Effector CD4-positive, alpha-beta T cell (primary cell): ENCODE measurements at places on chromosomes 3 and 15.

DNA sequence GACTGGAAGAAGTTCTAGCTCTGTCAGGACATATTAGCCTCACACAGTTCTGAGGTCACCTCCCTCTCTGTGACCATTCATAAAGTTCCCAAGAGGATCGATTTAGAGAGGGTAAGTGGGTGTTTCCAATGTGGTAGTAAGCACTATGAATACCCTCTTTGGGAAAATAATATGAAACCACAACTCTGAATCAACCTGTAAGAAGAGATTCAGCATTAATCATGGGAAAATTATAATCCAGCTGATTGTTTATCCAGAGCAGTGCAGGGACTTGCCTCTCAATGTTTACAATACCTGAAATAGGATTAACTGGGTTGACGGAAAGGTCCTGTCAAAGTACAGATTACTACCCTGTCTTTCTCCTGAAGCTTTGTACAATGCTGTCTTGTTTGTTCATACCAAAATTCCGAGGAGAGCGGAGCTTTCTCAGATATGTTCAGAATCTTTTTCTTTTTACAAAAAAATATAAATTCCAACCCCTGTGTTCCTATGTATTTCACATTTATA lies 302.9 kb upstream of the DPPA4 start:
- no peak for DNase-seq

DNA sequence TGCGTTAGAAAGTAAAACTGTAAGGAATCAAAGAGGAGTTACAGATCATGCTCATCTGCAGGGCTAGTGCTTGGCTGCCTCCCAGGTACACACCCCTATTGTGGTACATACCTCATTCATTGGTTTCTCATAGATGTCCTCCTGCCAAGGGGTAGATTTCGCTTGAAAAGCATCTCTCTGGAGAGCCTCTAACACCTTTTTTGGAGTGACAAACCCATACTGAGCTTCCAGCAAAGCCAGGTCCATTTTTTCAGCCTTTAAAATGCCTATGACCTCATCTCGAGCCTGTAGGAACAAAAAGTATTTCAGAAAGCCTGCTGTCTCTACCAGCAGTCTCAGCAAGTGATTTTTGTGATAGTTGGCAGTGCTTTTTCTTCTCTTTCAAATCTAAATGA lies 112.1 kb downstream of the CMSS1 start:
- no peak for DNase-seq

- DNase-seq, result no peak
Measured at GRCh38 chr3:127424766-127425504, 137.1 kb upstream of the PRR20G start.

- DNase-seq, result no peak
Measured at GRCh38 chr15:65106011-65106590, 8.9 kb downstream of the UBAP1L start.

- DNase-seq, result no peak
Measured at GRCh38 chr15:75195122-75195765, 6.4 kb upstream of the C15orf39 start.

DNA sequence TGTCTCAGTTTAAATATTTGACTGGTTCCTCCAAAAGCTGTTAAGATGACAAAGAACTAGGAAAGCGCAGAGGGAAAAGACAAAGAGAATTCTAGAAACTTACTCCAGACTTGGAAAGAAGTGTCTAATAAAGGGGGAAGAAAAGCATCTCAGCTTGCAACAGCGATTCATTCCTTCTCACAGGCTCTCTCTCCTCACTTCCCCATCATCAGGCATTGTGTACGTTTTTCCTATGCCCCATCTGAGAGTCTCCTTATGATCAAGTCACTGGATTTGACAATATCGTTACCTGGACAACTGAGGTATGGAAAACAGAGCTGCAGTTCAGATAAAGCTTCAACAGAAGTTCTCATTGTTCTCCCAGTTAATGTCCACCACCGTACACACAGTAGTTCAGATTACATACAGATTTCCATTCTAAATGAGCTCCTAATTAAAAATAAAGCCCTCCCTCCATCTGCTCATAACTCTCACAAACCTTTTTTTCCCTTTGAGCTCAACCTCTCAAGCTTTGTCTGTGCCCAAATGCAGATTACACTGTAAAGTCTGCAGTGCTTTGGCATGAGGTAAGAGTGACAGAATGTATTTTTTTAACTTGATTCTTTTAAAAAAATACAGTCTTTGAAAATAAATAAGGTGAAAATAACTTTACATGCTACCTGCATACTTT lies 254.4 kb upstream of the THBS1 start:
- DNase-seq, result no peak

- no peak for DNase-seq
Measured at GRCh38 chr3:132652640-132653270, 6.9 kb downstream of the ACAD11 start.

- no peak for DNase-seq
Measured at GRCh38 chr3:151838574-151839312, 24.8 kb downstream of the AADAC start.

GRCh38 chr3:61871644-61872043 lies 310.3 kb downstream of the PTPRG start:
- no peak for DNase-seq

GRCh38 chr3:8937064-8938020 lies 25.9 kb downstream of the RAD18 start:
- no peak for DNase-seq

- no peak for DNase-seq
Measured at GRCh38 chr15:91023720-91024119, 1.3 kb upstream of the VPS33B start.

DNA sequence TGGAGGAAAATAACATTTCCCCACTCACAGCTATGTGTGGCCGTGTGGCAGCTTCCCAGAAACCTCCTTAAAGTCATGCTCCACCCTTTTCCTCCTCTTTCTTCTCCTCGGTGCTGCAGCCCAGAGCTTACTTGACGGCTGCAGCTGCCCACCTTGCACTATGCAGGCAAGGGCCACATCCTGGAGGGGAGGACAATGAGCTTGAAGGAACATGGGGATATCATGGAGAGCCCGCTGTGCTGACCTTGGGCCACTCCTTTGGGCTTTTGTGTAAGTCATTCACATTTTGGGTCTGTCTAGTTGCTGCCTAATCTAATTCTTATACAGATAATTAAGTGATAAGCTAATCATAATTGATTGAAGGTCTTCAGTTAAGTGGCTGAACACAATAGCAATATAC lies 28.0 kb downstream of the PRR20G start:
- no peak for DNase-seq

DNA sequence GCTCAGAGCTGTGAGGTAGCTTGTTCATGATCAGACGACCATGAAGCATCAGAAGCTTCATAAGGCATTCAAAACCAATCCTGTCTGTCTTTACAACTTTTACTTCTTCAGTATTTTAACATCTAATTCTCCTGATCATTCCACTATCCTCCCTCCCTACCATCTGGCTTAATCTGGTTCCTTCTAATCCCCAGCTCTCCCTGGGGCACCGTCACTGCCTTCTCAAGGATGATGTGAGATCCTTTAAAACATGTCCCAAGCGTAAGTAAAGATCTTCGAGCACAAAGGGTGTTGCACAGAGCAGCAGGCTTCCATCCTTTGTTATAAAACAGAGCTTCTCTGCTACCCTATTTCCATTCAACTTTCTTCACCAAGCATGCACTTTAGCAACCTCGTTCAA lies 362.7 kb upstream of the ARRDC4 start:
- no peak for DNase-seq

- no peak for DNase-seq
Measured at GRCh38 chr3:132550579-132551305, 46.3 kb upstream of the ACKR4 start.

DNA sequence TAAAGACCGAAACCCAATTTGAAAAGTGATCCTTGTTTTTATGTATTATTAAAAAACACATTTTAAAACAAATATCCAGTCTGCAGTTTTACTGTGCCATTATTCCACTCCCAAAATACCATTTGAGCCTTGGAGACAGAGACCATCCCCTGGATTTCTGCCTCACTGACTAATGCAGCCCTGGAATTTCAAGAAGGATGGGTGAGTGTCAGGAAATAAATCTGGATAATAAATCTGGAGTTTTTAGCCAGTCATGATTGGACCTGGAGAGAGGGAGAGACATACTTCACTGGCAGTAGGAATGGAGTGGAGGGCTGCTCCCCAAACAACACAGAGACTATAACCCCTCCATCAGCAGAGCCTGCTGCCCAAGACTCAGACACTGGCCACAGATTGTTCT lies 123.3 kb downstream of the MYLK start:
- no peak for DNase-seq

GRCh38 chr15:67579967-67580366 lies 37.5 kb downstream of the MAP2K5 start:
- DNase-seq, result no peak

DNA sequence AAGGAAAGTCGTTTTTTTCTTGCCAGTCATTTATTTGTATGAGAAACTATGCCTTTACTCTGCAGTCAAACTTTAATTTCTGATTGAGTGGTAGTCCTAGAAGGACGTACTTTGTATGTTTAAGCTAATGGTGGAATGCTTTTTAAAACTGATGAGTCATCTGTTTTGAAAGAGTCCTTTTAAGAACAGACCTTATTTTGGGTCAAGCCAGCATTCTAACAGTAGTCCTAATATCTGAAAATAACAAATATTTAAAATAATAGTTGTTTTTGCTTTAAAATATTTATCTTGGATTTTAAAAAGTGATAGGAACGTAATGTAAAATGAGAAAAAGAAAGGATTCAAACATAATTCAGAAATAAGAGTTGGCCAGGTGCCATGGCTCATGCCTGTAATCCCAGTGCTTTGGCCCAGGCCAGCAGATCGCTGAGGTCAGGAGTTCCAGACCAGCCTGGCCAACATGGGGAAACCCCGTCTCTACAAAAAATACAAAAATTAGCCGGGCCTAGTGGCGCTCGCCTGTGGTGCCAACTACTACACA lies 1.3 kb upstream of the LRRC58 start:
- no peak for DNase-seq

DNA sequence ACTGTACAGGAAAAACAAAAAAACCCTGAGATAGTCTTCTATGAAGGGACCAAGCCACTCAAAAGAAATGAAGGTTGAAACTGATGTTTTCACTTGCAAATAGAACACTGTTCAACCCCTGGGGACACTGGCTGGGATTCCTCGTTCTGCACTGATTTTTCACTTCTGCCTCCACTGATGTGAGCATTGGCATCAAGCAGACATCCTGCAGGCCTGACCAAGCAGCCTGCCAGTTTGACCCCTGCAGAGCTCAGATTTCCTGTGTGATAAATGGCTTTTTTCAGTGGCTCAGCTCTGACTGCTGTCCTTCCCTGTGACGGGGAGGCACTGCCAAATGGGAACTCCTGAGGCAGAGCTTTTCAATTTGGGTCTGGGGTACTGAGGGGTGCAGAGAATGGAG lies 50.0 kb downstream of the RASGRP1 start:
- DNase-seq, result no peak

DNA sequence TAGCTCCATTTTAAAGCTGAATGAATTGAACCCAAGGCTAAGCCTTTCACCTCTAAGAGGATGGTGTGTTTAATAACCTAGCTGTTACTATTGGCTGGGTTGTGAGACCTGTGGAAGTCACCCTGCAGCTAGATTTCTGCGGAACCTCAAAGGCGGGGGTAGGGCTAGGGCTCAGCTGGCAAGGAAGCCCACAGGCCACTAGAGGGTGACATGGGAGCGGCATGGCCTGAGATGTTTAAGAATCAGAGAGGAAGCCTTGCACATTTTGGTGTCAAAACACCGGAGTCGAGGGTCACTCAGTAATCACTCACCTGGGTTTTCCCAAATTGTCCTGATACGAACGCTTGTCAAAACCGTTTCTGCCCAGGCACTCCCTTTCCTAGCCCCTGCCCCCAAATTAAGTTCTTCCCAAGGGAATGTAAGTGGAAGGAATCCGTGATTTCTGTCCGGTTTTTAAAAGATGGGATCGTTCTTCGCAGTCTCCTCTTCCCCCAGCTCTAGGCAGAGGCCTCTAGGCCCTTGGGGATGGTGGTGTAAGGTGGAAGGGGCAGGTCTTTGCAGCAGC lies 3.8 kb upstream of the ACAD9 start:
- DNase-seq, result peak; percentile 40

GRCh38 chr3:126734106-126734723 lies 30.2 kb downstream of the CHCHD6 start:
- no peak for DNase-seq

GRCh38 chr3:59818033-59818918 lies 768.5 kb upstream of the CFAP20DC start:
- DNase-seq, result no peak

DNA sequence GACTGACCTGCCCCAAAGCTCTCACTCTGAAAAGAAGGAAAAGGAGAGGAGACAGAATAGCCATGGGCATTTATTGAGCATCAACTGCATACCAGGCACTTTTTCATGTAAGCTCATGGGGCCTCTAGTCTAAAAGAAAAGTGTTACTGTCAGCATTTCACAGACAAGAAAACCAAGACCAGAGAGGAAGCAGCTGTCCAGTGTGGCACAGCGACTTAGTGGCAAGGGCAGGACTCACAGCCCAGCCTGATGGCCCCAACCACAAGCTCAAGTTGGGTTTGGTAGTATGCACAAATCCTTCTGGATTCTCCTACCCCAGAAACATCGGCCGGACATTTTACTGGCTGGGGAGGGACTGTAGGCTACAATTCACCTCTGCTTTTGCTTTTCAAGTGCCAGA lies 5.8 kb downstream of the EFCC1 start:
- DNase-seq, result no peak

- no peak for DNase-seq
Measured at GRCh38 chr15:72872066-72872845, 88.7 kb upstream of the ADPGK start.

- DNase-seq, result no peak
Measured at GRCh38 chr3:115617591-115617990, 5.7 kb upstream of the GAP43 start.

GRCh38 chr15:41849861-41850260 lies 11.2 kb downstream of the PLA2G4B start:
- DNase-seq, result no peak

DNA sequence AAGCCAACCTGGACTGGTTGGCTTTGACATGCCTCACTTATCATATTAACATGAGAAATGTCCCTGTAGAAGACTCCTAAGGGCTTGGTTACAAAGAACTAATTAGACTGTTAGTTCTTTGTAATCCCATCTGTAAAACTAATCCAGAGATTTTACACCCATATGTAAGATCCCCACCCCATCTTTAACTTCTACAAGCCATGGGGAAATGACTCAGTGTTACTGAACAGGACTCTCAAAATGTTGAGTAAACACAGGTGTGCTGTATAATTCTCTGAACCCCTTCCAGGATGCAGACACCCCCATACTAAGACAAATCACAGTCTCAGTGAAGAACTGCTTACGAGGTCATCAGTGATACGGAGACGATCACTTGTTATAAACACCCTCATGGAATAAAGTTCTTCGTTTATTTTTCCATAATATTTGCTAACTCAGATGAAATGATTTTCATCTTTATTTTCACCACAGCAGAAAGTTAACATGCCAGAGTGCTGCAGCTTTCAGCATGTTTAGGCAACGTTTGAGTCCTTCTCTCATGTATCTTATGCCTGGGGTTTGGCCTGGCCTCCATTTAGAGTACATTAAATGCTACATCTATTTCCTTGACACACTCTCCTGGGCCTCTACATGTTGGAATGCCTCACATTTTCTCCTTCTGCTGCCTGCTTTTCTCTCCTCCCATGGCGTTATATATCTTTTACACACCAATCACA lies 55.3 kb upstream of the LEKR1 start:
- no peak for DNase-seq
